ENCODE measurements at places on chromosomes 2 and 18. TPM values are rescaled to one million over a fixed set of nuclear protein-coding genes. Genes with fewer than 3 reads are reported as not detected.

Gene CDH2
- 14.6 TPM for total RNA-seq

Gene CFC1
- not detected for total RNA-seq

Gene CD8B2
- not detected for total RNA-seq

Gene SAG
- total RNA-seq: not detected

Gene CTDSP1
- total RNA-seq: 72.3 TPM

Gene IL1R1
- total RNA-seq: 5.2 TPM

Gene PRSS56
- not detected for total RNA-seq

Gene GPR35
- total RNA-seq: 0.81 TPM

Gene SPEG
- 25.7 TPM for total RNA-seq

Gene IL36A
- total RNA-seq: not detected

Gene SLC9A4
- total RNA-seq: not detected

Gene ZNF532
- total RNA-seq: 67.6 TPM

GRCh38 chr2:45944074-45944473 lies 292.6 kb downstream of the PRKCE start:
- DNase-seq: no peak

DNA sequence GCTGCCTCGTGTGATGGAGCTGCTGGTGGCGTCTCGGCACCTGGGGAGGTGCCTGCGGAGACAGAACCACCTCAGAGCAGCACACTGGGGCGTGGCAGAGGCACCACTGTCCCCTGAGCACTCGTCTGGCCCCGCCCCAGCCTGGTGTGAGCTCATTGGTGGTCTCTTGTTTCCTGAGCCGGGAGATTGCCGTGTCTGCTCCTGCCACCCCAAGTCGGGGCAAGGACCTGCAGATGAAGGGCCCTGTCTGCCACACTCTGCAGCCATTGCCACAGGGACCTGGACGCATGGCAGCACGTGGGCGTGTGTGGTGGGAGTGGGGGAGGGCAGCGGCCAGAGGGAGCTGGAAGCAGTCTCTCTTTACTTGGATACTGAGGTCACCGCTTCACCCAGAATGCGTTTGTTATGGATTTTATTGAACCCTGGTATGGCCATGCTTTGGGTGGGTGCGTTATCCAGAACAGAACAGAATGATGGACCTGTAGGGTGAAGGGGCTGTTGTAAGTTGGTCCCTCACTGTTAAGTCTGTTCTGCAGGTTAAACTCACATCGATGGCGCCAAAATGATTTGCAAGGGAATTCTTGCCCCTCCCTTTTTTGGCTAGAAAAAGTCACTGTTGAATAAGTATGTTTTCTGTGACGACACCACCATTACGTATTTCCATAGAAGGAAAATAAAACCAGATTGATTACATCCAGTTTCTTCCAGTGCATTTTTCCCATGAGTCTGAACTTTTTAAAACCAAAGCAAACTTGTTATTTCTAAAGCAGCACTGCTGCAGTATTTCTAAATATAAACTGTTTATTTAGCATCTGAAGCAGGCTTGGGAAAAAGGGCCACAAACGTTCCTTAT lies 92.0 kb downstream of the USP40 start:
- no peak for DNase-seq

DNA sequence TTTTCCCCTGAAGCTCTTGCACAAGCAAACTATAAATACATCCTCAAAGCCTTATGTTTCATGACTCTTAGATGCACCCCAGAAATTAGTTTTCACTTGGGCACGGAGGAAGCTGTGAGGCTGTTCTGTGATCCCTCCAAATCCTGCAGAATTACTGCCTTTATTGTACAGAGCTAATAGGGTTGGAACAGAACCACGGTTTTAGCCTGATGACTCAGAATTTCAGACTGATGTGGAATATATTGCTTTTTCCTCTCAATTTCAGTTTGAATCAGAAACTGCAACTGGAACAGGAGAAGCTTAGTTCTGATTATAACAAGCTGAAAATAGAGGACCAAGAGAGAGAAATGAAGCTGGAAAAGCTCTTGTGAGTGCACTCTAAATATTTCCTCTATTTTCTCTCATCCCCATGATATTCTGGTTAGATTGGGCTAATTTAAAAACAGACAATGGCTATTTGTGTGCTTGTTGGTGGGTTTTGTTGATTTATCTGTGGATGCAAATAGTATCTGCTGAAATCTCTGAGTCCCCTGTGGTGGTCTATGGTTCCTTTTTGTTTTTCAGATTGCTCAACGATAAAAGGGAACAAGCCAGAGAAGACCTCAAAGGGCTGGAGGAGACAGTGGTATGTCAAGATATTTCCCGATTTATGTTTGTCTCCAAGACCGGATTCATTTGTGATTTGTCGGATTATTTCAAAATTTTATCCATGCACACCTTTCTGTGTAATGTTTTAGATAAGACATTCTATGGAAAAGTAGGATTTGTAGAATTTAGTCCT lies 38.2 kb upstream of the LYPD6B start:
- no peak for DNase-seq

- no peak for DNase-seq
Observed at GRCh38 chr2:166074011-166074410, 53.8 kb downstream of the SCN1A start.

- no peak for DNase-seq
Observed at GRCh38 chr18:62741584-62741983, 26.2 kb downstream of the PHLPP1 start.

- DNase-seq: no peak
Observed at GRCh38 chr2:23452853-23453420, 68.0 kb downstream of the KLHL29 start.

DNA sequence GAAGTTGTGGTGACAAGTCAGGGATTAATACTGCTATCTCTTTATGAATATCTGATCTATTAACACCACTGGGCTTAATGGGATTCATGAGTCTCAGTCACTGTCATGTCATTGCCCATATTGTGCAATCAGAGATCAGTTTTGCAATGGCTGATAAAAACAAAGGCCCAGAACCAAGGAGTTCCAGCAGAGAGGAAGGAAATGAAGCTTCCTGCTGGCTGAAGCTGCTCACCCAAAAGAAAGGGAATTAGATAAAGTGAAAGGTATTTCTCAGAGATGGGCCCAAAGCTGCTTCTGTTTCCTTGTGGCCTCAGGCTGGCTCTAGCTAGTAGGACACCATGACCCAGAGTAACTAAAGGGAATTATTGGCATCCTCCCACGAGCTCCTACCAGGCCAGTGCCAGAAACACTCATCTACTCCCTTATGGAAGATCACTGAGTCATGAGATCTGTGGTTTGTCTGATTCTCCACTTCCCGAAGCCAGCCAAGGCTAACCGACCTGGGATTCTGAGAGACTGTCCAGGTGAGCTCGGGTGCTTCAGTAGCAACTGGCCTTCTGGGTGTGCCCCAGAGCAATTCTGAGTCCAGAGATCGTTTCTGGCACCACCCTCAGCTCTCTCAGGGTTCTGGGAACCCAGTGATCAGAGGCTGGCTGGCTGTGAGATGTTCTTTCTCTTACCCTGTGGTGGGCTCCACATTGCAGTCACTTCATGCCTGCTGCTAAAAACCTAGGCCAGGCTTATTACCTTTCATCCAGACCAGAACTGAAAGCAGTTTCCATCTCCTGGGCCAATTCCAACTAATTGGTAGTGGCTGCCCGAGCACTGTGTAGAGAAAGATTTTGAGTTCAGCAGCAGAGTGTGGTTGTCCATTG lies 129.5 kb upstream of the PELI1 start:
- peak; percentile 97 for DNase-seq

GRCh38 chr2:144548088-144548487 lies 28.2 kb upstream of the ZEB2 start:
- DNase-seq: no peak

GRCh38 chr2:110828330-110828729 lies 96.0 kb downstream of the ACOXL start:
- peak; percentile 63 for DNase-seq

GRCh38 chr2:75543446-75543845 lies 17.3 kb downstream of the EVA1A start:
- DNase-seq: no peak

- DNase-seq: peak; percentile 86
Observed at GRCh38 chr18:23281626-23282436, 146.5 kb downstream of the CABLES1 start.

DNA sequence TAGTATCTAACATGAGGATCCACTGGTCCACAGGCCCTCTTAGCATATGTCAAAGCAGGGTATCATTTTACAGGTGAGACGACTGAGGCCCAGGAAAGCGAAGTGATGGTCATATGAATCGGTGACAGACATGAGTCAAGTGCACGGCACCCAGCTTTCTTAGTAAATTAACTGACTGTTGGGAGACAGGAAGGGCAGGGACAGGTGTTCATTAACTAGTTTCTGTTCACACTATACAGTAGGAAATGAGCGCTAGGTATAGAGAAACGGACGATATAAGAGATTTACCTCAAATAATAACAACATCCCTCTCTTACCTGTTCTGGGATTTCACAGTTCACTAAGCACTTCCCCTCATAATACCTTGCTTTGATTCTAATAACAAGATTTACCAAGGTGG lies 1.7 kb upstream of the SMARCAL1 start:
- DNase-seq: no peak

DNA sequence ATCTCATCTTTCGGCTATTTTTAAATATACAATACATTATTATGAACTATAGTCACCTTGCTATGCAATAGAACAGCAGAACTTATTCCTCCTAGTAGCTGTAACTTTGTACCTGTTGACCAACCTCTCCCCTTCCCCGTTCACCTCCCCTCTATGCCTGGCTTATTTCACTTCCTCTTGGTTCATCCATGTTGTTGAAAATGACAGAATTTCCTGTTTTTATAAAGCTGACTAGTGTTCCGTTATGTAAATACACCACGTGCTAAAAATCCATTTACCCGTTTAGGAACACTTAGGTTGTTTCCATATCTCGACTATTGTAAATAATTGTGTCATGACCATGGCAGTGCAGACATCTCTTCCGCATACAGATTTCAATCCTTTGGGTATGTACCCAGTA lies 10.3 kb downstream of the ALPI start:
- DNase-seq: no peak

GRCh38 chr18:22831441-22831904 lies 101.7 kb upstream of the RBBP8 start:
- DNase-seq: peak; percentile 97

DNA sequence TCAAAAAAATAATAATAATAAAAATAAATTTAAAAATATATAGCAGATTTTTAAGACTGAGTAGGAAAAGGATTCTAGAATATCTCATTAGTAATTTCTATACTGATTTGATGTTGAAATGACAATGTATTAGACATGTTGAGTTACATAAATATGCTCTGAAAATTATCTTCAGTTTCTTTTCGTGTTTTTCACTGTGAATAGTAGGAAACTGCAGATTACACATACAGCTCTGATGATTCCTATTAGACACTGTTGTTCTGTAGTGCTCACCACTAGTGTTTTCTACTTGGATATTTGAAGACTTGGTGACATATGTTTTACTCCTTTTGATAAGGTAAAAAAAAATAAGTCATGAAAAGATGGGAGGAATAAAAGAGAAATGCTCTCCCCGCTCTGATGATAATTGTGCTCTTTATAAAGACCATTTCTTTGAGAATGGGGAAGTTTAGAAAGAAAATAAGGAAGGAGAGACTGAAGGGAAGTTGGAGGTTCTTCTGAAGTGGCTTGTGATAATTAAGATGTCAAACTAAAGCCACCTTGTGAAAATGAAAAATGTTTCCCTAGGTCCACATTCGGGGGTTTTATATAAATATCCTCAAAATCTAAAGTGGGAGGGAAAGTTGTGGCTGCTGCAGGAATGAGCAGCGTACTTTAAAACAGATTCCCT lies 52.9 kb downstream of the SLC9A2 start:
- DNase-seq: no peak

DNA sequence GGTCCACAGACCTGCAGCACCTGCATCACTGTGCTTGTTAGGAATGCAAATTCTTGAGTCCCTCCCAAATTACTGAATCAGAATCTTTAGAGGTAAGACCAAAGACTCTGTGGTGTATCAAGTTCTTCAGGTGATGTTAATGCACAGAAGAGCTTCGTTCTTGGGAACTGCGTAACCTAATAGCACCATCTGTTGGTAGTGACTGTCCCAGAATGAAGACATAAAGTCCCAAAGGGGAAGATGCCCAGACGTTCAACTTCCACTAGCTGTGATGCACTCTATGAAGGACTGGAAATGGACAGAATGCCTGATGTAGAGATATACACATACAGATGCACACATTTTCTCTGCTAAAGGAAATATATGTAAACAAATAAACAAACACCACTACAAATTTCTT lies 576.0 kb downstream of the LRP1B start:
- peak; percentile 50 for DNase-seq

DNA sequence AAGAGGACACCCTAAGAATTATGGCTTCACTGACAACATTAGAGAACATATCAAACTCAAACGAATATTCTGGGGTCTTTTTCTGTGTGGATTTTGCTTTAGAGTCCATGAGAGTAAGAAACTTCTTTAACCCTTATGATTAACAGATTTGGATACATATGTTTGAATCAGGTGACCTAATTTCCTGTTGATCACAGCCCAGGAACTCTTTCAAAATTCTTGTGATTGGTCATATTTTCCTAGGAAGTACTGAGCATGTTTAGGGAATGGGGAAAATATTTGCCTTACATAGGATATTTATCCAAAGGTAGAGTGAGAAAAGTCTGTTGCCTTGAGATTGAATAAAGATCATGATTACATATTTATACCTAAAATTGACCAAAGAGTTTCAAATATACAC lies 160.0 kb downstream of the KCNH7 start:
- DNase-seq: no peak

GRCh38 chr2:206915121-206915520 lies 24.2 kb upstream of the CPO start:
- DNase-seq: peak; percentile 65

GRCh38 chr18:31684279-31685096 lies at the start of gene B4GALT6:
TSS of gene B4GALT6 (minus strand) at chr18:31684581. CDS start at chr18:31684426, 155 bp downstream.
- peak; percentile 58 for DNase-seq

Data from MCF 10A (cell line).